ENCODE measurements at places on chromosomes 5 and 9.

- DNase-seq, result no peak
Measured at GRCh38 chr5:62017092-62017491, 288.9 kb upstream of the KIF2A start.

DNA sequence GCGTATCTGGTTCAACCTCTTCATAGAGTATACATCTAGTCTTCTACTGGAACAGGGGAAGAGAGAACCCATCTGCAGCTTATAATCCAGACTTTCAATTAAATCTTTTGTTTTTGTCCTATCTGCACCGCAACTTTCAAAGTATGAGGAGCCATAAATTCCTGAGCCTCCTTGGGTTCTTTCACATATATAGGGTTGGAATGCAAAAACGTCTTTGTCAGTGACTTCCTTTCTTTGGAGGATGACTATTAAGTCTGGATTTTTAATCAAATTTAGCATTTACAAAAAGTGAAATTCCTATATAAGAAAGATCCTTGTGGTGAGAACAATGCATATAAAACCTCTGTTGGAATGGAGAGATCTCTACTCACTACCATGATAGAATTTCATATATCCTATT, 370.8 kb downstream of the TMEM38B start:
- no peak for DNase-seq

- DNase-seq, result no peak
Measured at GRCh38 chr9:113387560-113388230, 10.9 kb upstream of the HDHD3 start.

GRCh38 chr9:133342069-133342406, 5.9 kb downstream of the MED22 start:
- DNase-seq, result no peak
